ENCODE measurements at places on chromosomes 6 and 20. TPM values are rescaled to one million over a fixed set of nuclear protein-coding genes. Genes with fewer than 3 reads are reported as not detected.

DNA sequence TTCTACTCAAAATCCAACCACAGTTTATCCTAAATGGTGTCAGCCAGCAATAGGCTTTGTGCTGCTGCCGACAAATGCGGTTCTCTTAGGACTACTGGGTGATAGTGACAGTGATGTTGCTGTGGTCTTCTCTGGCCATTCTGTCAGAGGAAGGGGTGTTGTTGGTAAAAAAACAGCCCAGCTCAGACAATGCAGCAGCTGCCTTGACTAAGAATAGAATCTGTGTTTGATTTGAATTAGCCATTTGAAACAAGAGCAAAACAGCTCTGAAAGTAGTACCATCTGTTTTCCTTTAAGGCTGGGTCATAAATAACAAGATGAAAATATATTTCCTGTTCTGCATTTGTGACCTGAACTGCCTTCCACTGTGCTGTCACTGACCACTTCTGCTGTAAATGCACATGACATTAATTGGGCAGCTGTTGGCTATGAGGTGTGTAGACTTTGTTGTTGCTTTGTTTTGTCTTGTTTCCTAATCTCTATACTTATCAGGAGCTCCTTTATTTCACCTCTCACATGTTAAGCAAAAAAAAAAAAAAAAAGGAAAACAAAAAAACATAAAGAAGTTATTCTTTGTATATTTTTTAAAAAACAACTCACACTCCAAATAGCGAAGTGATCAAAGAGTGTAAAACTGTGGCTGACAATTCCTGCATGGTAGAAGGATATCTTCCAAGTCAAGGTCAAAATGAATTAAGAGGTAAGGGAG, 497.8 kb upstream of the ARID1B start:
- H3K27me3 ChIP-seq, result no peaks in the 10 kb centered on the region
- H3K4me3 ChIP-seq, result no peak overlapping the region
- DNase-seq, result no peak

- H3K27me3 ChIP-seq, result no peaks in the 10 kb centered on the region
- no peaks in the 10 kb centered on the region for H3K4me1 ChIP-seq
- no peak for DNase-seq
- H3K36me3 ChIP-seq, result no peaks in the 10 kb centered on the region
- H3K4me3 ChIP-seq, result no peak overlapping the region
Observed at GRCh38 chr6:91718198-91718597, 1131.3 kb upstream of the MAP3K7 start.

DNA sequence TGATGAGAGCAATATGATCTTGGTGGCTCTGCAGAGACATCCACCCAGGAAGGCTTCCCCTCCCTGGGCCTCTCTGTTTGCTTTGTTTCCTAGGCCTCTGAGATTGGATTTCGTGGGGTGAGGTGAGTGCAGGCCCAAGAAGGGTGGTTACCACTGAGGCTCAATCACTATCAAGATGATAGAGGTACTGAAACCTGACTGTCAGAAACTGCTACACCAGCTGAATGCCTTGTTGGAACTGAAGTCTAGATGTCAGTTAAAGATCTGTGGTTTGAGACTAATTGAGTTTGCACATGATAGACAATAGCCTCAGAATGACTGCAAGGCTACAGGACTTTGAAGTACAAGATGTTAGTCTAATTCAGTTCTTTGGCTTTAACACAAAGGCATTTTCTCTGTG, 15.2 kb downstream of the VNN1 start:
- H3K27me3 ChIP-seq, result no peaks in the 10 kb centered on the region
- no peak overlapping the region for H3K27ac ChIP-seq
- DNase-seq, result no peak
- H3K4me3 ChIP-seq, result no peak overlapping the region

DNA sequence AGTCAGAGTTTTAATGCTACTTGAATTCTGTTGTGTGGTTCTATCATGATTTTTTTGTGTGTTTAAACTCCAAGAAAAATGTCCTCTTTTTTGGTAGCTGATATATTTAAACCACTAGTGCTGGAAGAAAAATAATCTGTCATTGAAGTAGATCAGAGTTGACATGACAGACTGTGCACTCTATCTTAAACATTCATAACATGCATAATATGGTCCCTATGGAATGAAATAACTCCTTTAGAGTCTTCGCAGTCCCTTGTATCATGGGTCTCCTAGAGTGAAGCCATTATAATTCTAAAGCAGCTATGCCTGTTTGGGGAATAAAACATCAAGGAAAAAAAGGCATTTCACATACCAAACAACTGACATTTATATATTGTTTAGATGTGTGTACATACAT, 282.7 kb upstream of the CITED2 start:
- no peaks in the 10 kb centered on the region for H3K27me3 ChIP-seq
- H3K4me3 ChIP-seq, result no peak overlapping the region
- DNase-seq, result no peak
- no peak overlapping the region for H3K27ac ChIP-seq

DNA sequence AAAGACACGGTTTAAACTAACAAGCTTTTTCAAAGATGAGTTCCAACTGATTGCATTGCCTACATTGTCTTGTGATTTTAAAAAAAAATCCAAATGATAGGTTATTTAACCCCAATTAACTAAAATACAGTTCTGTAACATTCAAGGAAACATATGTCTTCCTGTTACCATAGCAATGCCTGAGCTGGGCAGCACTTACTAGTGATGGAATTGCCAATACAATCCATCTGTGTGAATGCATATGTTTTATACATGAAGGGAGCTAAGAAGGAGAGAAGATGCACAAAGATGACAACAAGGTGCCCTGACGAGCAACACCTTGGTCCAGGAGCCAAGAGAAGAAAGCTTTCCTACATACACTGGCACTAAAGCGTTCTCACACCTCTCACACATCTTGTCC, 68.7 kb downstream of the POPDC3 start:
- H3K27ac ChIP-seq, result no peak overlapping the region
- no peak for DNase-seq

DNA sequence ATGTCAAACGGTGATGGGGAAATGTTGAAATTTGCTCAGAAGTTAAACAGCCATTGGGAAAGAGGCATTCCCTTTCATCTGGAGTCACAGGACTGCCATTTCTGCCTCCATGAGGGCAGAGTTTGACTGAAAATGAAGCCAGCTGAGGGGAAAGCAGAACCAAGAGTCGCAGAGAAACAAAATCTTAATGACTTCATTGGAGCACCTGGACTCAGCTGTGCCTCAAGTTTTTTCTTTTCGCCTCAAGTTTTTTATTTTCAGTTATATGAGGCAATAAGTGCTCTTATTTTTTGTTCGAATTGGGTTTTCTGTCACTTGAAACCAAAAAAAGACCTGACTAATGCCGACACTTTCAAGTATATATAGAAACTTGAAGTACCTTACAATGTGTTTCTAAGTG, 161.3 kb downstream of the PKHD1 start:
- no peaks in the 10 kb centered on the region for H3K4me1 ChIP-seq
- no peak overlapping the region for H3K4me3 ChIP-seq
- no peak overlapping the region for H3K27ac ChIP-seq

- H3K36me3 ChIP-seq, result no peaks in the 10 kb centered on the region
- H3K27ac ChIP-seq, result no peak overlapping the region
- no peaks in the 10 kb centered on the region for H3K4me1 ChIP-seq
- H3K27me3 ChIP-seq, result no peaks in the 10 kb centered on the region
- no peak overlapping the region for H3K4me3 ChIP-seq
Observed at GRCh38 chr20:41889844-41890224, 271.7 kb upstream of the CHD6 start.

DNA sequence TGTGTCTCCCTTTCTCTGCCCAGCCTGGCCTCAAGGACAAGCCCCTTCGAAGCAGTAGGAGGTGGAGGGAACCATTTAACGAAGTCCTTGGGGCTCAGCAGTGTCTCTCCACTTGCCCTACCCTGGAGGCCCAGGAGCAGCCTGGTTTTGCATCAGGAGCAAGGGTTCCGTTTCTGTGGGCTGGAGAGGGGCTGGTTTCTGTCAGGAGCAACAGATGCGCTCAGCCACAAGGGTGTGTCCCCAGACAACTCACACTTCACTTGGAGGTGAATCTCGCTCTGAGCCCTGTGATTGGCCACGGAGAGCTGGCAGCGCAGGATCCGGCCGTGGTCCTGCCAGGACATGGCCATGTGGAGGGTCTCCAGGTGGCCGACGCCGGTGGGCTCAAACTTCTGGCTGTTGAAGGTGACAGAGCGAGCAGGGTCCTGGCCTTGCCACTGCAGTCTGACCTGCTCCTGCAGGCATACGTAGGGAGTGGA, 6.9 kb downstream of the SIGLEC1 start:
- no peaks in the 10 kb centered on the region for H3K36me3 ChIP-seq
- H3K4me3 ChIP-seq, result no peak overlapping the region
- DNase-seq, result no peak
- no peak overlapping the region for H3K27ac ChIP-seq

- peaks cover 20% of the 10 kb centered on the region for H3K36me3 ChIP-seq
- no peak overlapping the region for H3K4me3 ChIP-seq
- peaks cover 54% of the 10 kb centered on the region for H3K4me1 ChIP-seq
- no peak for DNase-seq
- H3K27ac ChIP-seq, result no peak overlapping the region
- no peaks in the 10 kb centered on the region for H3K27me3 ChIP-seq
Observed at GRCh38 chr20:59040667-59041066, 1.9 kb downstream of the PRELID3B start.

DNA sequence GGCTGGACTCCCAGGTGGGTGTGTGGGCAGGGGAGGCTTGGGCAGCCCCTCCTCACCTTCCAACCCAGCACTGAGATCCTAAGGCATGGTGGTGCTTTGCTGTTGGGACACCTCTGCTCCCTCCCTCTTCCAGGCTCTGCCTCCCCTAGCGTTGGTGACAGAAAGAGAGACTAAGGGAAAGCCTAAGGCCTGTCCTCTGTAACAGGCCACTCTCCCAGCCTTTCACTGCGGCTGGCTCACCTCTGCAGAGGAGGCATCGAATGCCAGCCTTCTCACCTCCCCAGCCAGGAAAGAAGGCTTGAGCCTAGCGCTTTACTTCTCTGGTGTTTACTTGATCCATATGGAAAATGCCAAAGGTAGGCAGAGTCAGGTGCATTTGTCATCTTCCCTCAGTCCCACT, 3.5 kb upstream of the CDH26 start:
- no peaks in the 10 kb centered on the region for H3K36me3 ChIP-seq
- H3K4me3 ChIP-seq, result no peak overlapping the region
- no peaks in the 10 kb centered on the region for H3K27me3 ChIP-seq
- no peaks in the 10 kb centered on the region for H3K4me1 ChIP-seq

DNA sequence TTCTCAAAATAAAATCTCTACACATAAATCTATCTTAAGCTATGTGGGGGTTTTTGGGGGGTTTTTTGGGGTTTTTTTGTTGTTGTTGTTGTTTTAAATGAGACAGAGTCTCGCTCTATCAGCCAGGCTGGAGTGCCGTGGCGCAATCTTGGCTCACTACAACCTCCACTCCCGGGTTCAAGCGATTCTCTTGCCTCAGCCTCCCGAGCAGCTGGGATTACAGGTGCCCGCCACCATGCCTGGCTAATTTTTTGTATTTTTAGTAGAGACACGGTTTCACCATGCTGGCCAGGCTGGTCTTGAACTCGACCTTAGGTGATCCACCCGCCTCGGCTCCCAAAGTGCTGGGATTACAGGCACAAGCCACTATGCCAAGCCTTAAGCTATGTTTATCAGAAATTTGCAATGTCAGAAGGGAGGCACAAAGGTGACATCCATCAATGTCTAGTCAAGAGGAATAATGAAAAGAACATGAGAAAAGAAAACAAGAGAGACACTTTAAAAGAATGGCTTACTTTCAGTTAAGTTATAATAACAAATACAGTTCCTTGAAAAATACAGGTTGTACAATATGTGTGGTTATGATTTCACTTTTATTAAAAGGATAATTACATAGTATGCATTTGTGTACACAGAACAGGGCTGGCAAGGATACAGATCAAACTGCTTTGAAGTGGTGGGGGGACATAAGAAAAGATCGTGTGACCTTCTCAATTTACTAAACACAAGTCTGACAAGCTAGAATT, 28.6 kb downstream of the SLC23A2 start:
- peak overlapping the region; percentile 9 for H3K4me3 ChIP-seq
- H3K27me3 ChIP-seq, result no peaks in the 10 kb centered on the region
- DNase-seq, result no peak
- no peaks in the 10 kb centered on the region for H3K36me3 ChIP-seq

DNA sequence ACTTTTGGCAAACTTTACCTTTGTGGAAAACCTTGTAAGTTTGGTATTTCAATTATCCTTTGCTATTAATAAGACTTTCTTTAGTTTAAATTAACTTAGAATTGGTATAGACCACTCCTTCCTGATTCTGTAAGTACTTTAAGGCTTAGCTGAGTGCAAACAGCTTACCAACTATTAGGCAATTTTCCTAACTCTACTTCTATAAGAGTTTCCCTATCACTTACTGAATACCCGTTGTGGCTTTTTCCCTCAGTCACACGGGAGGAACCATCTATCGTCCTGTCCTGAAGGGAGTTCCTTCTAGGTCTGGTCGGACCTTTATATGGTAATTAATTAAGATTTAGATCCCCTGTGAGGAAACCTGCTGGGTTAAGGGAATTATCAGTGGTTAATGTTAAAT, 9.6 kb downstream of the SLC35A1 start:
- DNase-seq, result no peak
- H3K4me3 ChIP-seq, result no peak overlapping the region
- H3K27ac ChIP-seq, result no peak overlapping the region
- no peaks in the 10 kb centered on the region for H3K27me3 ChIP-seq

GRCh38 chr6:81293896-81294295, 458.6 kb downstream of the TENT5A start:
- no peaks in the 10 kb centered on the region for H3K4me1 ChIP-seq
- no peaks in the 10 kb centered on the region for H3K27me3 ChIP-seq
- no peak overlapping the region for H3K4me3 ChIP-seq
- no peak overlapping the region for H3K27ac ChIP-seq

GRCh38 chr6:129120856-129121638, 238.1 kb downstream of the LAMA2 start:
- no peaks in the 10 kb centered on the region for H3K27me3 ChIP-seq
- no peak overlapping the region for H3K27ac ChIP-seq
- no peak overlapping the region for H3K4me3 ChIP-seq
- H3K36me3 ChIP-seq, result no peaks in the 10 kb centered on the region
- DNase-seq, result no peak

- H3K4me1 ChIP-seq, result no peaks in the 10 kb centered on the region
- H3K27me3 ChIP-seq, result no peaks in the 10 kb centered on the region
- no peak overlapping the region for H3K4me3 ChIP-seq
- H3K27ac ChIP-seq, result no peak overlapping the region
Observed at GRCh38 chr6:95819939-95820338, 195.8 kb upstream of the FUT9 start.

GRCh38 chr20:7765221-7765620, 175.0 kb downstream of the HAO1 start:
- no peaks in the 10 kb centered on the region for H3K27me3 ChIP-seq
- no peak overlapping the region for H3K4me3 ChIP-seq
- DNase-seq, result no peak
- no peaks in the 10 kb centered on the region for H3K36me3 ChIP-seq
- no peak overlapping the region for H3K27ac ChIP-seq
- no peaks in the 10 kb centered on the region for H3K4me1 ChIP-seq

GRCh38 chr20:34626992-34627391, 49.9 kb downstream of the PIGU start:
- H3K27me3 ChIP-seq, result no peaks in the 10 kb centered on the region
- no peak overlapping the region for H3K4me3 ChIP-seq
- peaks cover 4% of the 10 kb centered on the region for H3K4me1 ChIP-seq
- H3K36me3 ChIP-seq, result no peaks in the 10 kb centered on the region

- DNase-seq, result no peak
- H3K4me1 ChIP-seq, result no peaks in the 10 kb centered on the region
- H3K36me3 ChIP-seq, result peaks cover 19% of the 10 kb centered on the region
- no peaks in the 10 kb centered on the region for H3K27me3 ChIP-seq
- H3K27ac ChIP-seq, result no peak overlapping the region
- H3K4me3 ChIP-seq, result no peak overlapping the region
Observed at GRCh38 chr6:166435574-166435973, 52.8 kb upstream of the MPC1 start.

RBPJL gene
- total RNA-seq, result not detected

TSHZ2 gene
- total RNA-seq, result 12.7 TPM

SFT2D1 gene
- 44.5 TPM for total RNA-seq

FILIP1 gene
- 5.1 TPM for total RNA-seq

AVP gene
- not detected for total RNA-seq

Measured in thyroid gland (tissue), 4 donors.